ENCODE measurements at places on chromosomes 1 and 21.

GRCh38 chr1:74584185-74584584 is 71.8 kb upstream of the LRRC53 start:
- DNase-seq: no peak

DNA sequence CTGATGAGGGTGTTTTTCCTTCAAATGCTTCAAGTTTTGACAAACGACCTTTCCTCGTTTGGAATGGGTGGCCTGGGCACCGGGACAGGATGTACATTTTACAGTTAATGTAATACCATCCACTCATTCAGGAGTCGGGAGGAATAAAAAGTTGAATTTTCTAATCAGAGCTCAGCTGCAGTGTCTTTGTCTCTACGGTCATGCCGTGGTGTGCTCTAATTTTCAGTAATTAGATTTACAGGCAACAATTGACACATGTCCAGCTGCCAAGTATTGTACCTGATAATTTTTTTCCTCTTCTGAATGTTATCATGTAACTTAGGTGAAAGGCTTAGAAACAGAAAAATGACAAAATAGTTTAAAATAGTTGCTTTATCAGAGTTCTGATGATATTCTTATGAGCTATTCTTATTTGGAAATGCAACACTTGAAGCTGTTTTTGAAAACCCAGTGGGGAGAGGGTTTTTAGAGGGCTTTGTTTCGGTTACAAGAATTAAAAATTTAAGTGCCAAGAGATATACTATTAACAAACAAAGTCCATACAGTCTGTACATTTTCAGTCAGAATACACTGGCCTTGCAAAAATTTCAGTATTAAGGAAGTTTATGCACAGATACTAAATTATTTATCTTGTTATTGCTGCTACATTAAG is 1.0 kb downstream of the CDKN2C start:
- DNase-seq: no peak

DNA sequence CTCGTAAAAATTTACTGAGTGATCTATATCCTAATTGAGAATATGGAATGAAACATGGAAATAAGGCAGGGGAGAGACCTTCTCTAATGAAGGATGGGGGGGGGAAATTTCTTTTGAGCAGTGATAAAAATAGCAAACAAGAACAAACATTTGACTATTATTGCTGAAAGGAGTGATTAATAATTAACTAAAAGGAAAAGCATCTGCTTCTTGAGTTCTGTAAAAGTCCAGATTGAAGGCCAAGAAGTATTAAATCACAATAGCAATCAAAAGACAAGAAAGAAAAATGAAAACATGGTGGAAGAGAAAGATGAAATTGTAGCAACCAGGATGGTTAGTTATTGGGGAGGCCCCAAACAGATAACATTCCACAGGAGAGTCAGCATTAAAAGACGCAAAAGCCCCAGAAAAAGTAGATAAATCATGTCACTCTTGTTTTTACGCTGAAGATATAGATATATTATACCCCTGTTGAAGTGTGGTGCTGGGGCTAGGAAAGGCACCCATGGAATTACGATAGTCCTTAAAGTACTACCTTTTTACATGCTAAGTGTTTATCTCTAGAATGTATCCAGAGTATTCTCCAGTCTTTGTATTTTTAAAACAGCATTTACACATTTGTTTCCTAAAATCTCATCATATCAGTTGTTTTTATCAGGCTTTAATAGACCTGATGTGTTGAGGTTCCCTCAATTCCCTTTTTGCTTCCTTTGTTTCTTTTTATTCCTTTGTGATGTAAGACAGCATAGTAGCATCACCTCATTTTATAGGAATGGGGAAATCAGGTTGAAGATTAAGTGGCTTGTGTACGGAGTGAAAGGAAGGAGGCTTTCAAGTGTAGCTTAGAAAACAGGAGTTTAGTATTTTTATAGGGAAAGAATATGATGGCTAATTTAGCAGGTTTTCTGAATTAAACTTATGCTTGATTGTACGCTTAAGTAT is 28.9 kb downstream of the DISP1 start:
- no peak for DNase-seq

DNA sequence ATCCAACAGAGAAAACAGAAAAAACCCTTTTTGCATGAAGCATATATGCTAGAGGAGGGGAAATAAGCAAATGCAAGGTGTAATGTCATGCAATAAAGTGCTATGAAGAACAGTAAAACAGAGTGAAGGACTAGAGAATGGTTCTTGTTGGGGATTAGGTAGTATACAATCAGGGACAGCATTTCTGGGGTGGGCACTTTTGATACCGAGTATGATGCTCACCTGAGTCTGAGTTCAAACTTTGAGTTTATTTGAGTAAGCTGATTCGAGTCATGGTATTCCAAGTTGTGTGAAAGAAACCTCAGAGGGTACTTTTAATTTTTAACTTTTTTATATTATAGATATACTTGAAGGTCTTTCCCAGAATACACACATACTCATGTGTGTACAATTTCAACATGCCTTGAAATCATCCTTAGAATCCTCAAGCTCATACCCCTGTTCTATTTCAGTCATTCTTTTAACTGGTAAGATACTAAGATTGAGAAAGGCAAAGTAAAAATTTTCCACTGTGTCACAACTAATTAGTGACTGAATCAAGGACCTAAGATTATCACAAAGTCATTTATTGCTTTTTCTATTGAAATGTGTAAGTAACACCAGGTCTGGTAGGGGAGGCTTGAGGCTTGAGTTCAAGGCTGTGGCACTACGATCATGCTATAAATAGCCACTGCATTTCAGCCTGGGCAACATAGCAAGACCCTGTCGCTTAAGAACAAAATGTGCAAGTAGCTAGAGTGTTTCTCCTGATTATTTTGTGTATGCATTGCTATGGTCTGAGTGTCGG is 12.1 kb downstream of the LRRC8B start:
- DNase-seq: no peak

DNA sequence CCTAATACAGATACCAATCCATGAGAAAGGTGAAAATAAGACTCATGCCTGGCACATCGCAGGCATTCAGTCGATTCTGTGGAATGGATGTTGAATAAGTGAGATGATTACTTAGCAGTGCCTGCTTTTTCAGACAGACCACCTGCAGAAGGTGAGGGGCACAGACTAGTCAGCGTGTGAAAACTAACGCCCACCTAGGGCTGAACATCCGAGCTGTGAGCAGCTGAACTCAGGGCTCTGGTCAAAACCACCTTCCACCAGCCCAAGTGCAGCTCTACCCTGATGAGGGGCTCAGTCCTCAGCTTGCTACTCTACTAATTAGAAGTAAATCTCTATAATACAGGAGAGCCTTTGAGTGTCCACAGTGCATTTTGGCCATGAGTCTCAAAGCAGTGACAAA is 32.5 kb downstream of the LMX1A start:
- no peak for DNase-seq

DNA sequence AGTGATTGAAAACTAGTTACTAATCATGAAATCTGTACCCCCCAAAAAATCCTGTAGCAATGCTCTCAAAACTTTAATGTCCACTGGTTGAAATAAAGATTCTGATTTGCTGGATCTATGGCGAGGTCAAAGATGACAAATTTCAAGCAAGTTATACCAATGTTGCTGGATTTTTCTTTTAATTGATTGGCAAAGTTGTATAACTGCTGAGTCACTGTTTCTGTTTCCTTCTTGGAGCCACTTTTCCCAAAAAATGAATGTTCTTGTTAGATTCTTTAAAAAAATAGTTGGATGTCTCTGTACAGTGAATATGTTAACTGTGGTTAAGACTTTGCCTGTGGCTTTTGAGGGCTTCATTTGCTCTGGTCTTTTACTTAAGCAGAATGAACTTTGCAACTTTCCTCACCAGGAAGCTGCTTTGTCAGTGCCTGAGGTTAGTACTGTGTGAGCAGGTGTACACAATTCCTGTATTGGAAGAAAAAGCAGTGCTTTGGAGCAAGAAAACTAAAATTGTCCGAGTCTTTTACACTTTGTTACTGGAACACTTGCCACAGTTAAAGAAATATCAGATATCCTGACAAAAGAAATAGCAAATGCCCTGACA is 1211.9 kb downstream of the MRPL39 start:
- no peak for DNase-seq

GRCh38 chr21:36698981-36699545 is at the start of gene SIM2:
Gene SIM2, plus strand, starts transcription at chr21:36699115. Its CDS starts 632 bp downstream, at chr21:36699747.
- no peak for DNase-seq

DNA sequence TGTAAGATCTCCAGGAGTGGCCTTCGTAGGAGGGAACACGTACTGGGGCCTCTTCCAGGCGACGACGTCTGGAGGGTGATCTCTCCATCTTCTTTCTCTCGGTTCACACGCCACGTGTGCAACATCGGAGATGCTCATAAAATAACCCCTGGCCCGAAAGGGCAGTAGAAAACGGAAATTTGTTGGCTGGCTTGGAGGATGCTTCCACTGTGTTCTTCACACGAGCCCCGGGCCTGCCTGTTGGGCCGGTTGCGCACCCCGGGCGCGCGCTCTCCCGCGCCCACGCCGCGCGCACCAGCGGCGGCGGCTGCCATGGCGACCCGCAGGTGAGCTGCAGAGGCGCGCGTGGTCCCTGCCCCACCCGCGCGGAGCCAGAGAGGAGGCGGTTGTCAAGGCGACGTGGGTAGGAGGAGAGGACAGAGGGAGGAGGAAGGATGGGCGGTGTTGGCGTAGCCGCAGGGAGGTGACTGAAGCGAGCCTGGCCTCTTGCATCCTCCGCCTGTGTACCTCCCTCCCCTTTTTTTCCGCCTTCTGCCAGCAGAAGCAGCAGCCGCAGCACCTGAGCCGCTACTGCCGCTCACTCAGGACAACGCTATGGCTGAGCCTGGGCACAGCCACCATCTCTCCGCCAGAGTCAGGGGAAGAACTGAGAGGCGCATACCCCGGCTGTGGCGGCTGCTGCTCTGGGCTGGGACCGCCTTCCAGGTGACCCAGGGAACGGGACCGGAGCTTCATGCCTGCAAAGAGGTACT is at the start of gene ELAPOR1:
Gene ELAPOR1, plus strand, starts transcription at position 526 of the 752 bp plus-strand sequence. Its CDS starts 69 bp downstream, at position 595.
- DNase-seq: peak; percentile 73

DNA sequence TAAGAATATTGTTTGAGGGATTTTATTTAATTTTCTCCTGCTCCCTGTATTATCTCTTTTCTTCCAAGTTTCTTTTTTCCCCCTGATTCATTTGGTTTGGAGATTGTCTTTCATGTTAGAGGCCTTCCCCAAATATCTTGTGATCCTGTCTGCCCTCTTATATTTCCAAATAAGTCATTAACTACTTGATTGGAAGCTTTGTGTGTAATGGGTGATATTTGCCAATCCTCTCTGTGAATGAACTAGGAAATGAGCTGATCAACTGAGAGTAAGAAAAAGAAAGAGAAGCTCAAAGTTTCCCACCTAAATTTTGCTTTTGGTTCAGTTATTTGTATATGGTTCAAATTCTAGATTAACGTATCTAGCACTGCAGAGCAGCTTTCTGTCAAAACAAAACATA is 23.6 kb upstream of the LY9 start:
- DNase-seq: no peak

DNA sequence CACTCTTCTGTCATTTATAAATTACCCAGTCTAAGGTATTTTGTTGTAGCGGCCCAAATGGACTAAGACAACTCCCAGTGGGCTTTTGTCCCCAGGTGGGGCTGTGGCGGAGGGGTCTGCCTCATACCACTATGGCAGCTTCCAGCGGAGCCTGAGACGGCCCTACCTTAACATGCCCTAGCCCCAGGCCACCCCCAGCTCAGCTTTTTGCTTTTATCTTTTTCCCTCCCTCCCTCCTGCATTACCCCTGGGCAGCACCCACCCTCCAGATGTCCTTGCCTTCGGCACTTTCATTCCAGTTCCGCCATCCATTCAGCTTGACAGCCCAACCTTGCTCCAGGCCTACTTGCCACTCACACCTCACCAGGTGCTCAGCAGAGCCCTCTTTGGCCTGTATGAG is 307.3 kb downstream of the PTPRU start:
- no peak for DNase-seq

GRCh38 chr1:193120604-193121166 is 1.1 kb upstream of the CDC73 start:
- no peak for DNase-seq

DNA sequence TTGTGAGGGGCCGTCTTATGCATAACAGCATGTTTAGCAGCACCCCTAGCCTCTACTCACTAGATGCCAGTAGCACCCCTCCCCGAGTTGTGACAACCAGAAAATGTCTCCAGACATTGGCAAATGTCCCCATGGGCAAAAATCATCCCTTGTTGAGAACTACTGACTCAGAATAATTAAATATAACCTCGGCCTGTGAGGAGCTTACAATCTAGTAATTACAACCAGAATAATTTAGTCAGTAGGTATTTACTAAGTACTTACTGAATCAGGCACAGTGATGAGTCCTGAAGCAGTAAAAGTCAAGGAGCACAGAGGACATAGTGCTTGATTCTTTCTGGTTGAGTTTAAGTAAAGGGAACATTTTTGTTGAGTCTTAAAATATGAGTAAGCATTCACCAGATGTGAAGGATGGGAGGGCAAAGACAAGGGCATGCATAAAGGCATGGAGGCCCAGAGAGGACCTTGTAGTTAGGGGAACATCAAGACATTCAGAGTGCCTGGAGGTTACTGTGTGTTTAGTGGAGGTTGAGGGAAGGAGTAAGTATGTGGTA is 44.1 kb upstream of the KCNQ4 start:
- no peak for DNase-seq

- DNase-seq: no peak
These were observed 3.0 kb upstream of the PPIE start for GRCh38 chr1:39735731-39736130.

DNA sequence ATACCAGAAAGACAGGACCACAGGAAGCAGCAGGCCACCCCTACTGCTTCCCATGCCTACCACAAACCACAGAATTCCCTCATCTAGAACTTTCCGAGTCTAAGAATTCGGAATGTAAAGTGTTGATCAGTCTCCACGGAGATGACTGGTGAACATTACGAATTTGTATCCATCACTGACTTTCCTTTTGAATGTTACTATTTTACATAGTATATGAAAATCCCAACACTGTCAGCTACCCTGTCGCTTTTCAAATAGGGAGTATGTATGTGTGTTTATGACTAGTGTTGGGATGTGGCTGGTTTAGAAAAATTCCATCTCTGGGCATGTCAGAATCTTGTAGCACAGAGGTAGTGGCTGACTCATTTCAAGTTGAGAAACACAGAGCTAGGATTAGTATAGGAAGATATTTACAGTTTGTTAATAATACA is 118.2 kb downstream of the COQ8A start:
- DNase-seq: no peak

DNA sequence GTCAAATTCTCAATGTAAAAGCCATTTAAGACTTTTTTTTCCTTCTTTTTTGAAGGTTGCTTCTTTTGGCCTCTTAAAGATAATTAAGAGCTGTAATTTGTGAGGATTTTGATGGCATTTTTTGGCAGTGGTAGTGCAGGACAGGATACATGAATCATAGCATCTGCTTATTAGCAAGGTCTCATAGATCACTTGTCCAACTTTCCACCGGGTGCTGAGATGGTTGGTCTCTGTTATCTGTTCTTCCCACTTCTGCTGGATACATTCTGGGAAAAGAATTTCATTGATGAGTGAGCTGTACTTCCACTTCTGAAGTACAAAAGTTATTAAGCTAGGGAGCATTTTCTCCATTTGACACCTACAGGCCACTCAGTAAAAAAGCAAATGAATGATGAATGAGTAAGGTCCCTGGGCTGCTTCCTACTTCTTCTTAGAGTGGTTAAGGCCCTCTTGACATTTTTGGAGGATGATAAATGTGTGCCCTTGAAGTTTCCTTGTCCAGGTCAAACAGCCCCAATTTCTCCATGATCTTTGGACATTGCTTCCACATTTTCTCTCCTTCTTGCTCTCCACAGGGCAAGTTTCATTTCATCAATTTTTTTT is 100.6 kb downstream of the ROR1 start:
- DNase-seq: no peak

- DNase-seq: no peak
These were observed 310.0 kb downstream of the PBX1 start for GRCh38 chr1:164868990-164869389.

Data from stimulated activated CD4-positive, alpha-beta T cell treated with anti-CD3 and anti-CD28 coated beads, Interleukin-12 subunit alpha, Interleukin-12 subunit beta, amount 100 ng/mL, for 4 hours (primary cell).